Breast epithelium (tissue), 4 donors: ENCODE measurements at places on chromosomes 13 and 19.
A peak's percentile ranks its signal among the peaks of the same experiment; 100 is the strongest.

DNA sequence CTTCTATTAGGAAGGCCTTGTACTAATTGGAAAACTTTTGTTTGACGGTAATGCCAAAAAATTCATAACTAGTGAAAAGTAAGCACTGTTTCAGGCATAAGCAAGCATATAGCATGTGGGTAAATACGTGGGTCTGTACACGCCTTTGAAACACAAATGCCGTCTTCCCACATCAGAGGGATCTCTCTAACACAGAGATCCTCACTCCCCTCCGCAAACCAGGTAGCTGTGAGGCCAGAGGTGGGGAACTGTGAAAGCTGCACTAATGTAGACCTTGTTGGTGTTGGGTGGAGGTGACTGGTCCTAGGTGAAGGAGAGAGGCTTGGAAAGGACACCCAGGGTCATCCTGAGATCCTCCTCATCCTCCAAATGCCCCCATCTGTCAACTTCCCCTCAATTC lies 16.0 kb upstream of the POU2F2 start:
- no peaks in the 10 kb centered on the region for H3K36me3 ChIP-seq
- no peak for DNase-seq
- no peak overlapping the region for H3K27ac ChIP-seq
- H3K27me3 ChIP-seq = peaks cover 28% of the 10 kb centered on the region
- H3K4me1 ChIP-seq = no peaks in the 10 kb centered on the region

DNA sequence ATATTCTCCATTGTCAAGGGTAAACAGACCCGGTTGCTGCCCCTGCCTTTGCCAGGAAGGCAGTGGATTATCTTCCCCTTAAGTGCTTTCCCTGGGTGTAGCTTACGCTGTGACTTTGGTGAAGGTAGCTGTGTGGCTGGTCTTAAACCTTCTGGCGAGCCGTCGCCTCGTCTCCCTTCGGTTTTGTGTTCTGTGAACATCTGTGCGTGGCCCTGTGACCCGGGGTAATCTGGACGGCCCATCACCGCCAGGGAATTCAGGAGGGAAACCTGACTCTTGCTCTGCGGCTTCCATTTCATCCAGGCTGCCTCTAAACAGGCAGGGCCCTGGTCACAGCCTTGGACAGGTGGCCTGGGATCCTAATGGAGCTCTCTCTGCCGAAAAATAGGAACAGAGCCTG lies 78.7 kb downstream of the SHISA2 start:
- H3K4me3 ChIP-seq = no peak overlapping the region
- H3K36me3 ChIP-seq = no peaks in the 10 kb centered on the region
- H3K27me3 ChIP-seq = no peaks in the 10 kb centered on the region
- DNase-seq = no peak
- peaks cover 3% of the 10 kb centered on the region for H3K4me1 ChIP-seq

DNA sequence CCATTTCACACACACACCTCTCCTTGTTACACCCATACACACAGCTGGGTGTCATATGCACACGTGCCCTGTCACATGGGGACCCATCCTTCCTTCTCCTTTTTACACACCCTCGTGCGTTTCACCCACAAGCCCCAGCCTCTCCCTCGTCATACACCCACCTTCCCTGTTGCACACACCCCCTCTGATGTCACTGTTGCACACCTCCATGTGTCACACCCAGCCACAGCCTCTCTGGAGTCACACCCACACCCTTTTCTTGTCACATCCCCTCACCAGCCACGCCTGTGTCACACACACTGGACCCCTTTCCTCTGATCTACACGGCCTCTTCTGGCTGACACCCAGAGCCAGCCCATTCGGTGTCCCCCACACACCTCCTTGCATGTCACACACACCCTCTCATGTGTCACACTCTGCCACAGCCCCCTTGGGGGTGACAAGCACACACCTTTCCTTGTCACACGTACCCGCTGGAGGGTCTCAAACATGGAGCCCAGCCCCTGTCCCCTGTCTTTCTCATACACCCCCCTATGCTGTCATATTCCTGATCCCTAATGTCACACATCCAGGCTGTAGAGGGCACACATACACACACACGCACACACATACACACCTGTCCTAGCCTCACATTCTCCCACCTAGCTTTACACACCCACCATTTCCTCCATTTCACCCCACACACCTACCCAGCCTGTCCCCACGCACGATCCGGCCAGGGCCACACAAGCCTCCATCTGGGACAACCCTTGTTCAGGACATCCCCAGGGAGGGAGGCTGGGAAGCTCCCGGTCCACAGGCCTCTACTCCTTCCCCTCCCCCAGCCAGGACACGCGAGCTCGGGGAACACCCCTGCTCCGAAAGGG lies 1.4 kb downstream of the NOVA2 start:
- H3K27me3 ChIP-seq = peaks cover 3% of the 10 kb centered on the region
- no peaks in the 10 kb centered on the region for H3K36me3 ChIP-seq
- peak overlapping the region; percentile 58 for H3K27ac ChIP-seq
- peak overlapping the region; percentile 42 for H3K4me3 ChIP-seq
- DNase-seq = no peak

- H3K27ac ChIP-seq = peak overlapping the region; percentile 92
- peaks cover 12% of the 10 kb centered on the region for H3K4me1 ChIP-seq
- DNase-seq = no peak
- H3K27me3 ChIP-seq = no peaks in the 10 kb centered on the region
Observed at GRCh38 chr19:12912571-12912970, 6.5 kb downstream of the SYCE2 start.

DNA sequence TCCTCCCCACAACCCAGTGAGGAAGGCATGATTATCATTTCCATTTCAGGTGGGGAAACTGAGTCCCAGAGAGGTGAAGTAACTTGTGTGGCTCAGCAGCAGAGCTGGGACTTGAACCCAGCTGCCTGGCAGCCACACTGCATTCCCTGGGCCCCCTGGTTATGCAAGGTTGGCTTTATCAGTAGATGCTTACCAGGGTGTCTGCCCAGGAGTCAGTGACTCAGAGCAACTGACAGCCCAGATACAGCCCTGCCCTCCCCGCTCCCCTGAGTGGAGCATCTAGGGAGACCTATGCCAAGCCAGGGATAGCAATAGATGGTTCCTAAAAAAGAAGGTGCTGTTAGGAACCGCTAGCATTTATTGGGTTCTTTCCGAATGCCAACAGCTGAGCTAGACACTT lies 5.9 kb downstream of the IGLON5 start:
- H3K36me3 ChIP-seq = no peaks in the 10 kb centered on the region
- peaks cover 50% of the 10 kb centered on the region for H3K27me3 ChIP-seq
- no peak for DNase-seq

GRCh38 chr13:28582892-28583240 lies 76.1 kb upstream of the POMP start:
- no peak overlapping the region for H3K27ac ChIP-seq
- DNase-seq = no peak
- no peaks in the 10 kb centered on the region for H3K4me1 ChIP-seq

DNA sequence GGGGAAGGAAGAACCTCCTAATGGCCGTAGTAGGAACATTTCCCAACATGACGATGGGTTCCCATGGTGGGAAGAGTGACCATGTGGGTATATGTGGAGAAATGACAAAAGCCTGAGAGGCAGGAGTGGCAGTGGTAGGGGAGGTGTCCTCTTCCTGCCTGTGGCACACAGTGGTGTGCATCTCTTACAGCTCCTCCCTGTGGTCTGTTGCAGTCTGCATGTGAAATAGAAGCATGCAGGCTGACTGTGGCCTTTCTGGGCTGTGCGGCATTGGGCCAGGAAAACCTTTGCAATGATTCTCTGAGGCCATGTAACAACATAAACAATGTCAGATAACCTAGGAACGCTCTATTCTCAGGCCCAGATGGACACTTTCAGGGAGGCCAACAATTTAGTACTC lies 84.0 kb downstream of the LACC1 start:
- H3K27me3 ChIP-seq = no peaks in the 10 kb centered on the region
- no peak overlapping the region for H3K27ac ChIP-seq
- H3K4me1 ChIP-seq = no peaks in the 10 kb centered on the region
- DNase-seq = no peak
- H3K36me3 ChIP-seq = no peaks in the 10 kb centered on the region

DNA sequence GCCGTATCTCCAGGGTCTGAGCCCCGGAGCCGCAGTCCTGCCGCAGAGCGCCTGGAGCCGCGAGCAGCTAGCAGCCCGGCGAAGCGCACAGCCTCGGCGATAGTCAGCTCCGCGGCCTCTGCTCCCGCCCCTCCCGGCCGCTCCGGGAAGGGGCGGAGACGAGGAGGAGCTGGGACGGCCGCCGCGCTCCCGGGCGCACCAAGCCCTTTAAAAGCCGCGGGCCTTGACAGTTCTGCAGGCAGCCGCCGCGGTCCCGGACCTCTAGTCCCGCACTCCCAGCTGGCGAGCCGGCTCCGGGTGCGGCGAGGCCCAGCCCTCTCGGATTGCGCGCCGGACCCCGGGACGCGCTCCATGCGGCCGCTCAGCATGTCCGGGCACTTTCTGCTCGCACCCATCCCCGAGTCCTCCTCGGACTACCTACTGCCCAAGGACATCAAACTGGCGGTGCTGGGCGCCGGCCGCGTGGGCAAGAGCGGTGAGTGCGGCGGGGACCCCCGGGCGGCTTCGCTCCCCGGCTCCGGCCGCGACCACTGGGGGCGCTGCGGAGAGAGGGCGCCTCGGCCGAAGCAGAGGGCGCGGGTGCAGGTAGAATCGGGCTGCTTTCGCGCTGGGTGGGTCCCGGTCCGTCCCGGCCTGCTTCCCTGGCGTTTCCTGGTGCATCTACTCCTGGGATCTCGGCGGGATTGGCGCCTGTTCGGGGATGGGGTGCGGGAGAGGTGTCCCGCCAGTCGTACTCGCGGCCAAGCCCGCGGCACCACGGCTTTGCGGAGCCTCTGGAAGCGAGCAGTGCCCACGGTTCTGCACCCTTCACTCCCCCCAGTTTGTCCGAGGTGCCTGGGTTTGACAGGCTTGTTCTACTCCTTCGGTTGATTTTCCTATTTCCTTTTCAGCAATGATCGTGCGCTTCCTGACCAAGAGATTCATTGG lies at the start of gene RASL11A:
Gene RASL11A (plus strand): TSS at position 237 of the 927 bp plus-strand sequence. CDS start 115 bp downstream, at position 352.
- H3K27me3 ChIP-seq = no peaks in the 10 kb centered on the region
- no peaks in the 10 kb centered on the region for H3K36me3 ChIP-seq
- H3K4me3 ChIP-seq = peak within 1 kb of the TSS; percentile 91
- peak; percentile 59 for DNase-seq
- H3K27ac ChIP-seq = peak within 1 kb of the TSS; percentile 96
- no peaks in the 10 kb centered on the region for H3K4me1 ChIP-seq

- no peak overlapping the region for H3K4me3 ChIP-seq
- H3K4me1 ChIP-seq = no peaks in the 10 kb centered on the region
- no peaks in the 10 kb centered on the region for H3K27me3 ChIP-seq
- no peak for DNase-seq
- no peaks in the 10 kb centered on the region for H3K36me3 ChIP-seq
Observed at GRCh38 chr13:101309014-101309619, 107.2 kb downstream of the NALCN start.

DNA sequence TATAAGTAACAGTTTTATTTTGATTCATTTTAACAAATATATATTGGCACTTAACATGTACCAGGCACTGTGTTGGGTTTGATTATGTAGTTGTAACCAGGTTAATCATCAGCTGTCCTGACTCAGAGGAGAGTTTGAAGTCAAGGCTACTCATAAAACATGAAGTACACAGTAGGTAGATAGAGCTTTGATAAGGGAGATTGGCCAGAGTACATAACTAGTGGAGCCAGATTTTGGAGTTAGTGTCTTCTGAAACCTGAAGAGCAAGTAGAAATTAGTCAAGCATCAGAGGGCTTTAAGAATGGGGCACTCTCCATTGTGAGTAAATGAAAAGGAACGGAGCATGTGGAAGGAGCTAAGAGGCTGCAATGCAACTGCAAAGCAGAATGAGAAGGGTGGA lies 333.9 kb downstream of the RFC3 start:
- no peaks in the 10 kb centered on the region for H3K4me1 ChIP-seq
- no peak for DNase-seq
- H3K27ac ChIP-seq = no peak overlapping the region
- H3K4me3 ChIP-seq = no peak overlapping the region
- no peaks in the 10 kb centered on the region for H3K27me3 ChIP-seq

GRCh38 chr19:11261971-11262839 lies at the start of gene DOCK6:
TSS of gene DOCK6 (minus strand) at chr19:11262524. CDS start at chr19:11262440, 84 bp downstream.
- H3K36me3 ChIP-seq = no peaks in the 10 kb centered on the region
- peaks cover 5% of the 10 kb centered on the region for H3K4me1 ChIP-seq
- H3K27ac ChIP-seq = peak within 1 kb of the TSS; percentile 85
- DNase-seq = peak; percentile 33
- no peaks in the 10 kb centered on the region for H3K27me3 ChIP-seq

DNA sequence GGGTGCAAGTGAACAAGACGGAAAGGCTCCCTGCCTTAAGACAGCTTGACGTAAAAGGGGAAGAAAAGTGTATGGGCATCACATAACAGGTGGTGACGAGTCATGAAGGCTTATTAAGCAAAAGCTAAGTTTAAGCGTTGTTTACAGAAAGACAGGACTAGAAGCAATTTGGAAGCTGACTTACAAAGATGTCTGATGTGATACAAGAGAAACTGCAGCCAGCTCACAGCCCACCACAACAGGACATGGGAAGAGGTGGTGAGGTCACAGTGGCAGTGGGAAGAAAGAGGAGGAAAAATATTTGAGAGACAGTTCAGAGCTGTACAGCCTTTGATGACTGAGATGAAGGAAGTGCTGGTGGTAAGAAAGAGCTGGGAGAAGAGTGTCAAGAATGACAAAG lies 181.6 kb downstream of the KLF12 start:
- no peaks in the 10 kb centered on the region for H3K27me3 ChIP-seq
- H3K36me3 ChIP-seq = no peaks in the 10 kb centered on the region
- no peak overlapping the region for H3K27ac ChIP-seq

GRCh38 chr19:6038634-6039405 lies 60.9 kb upstream of the RANBP3 start:
- H3K27me3 ChIP-seq = no peaks in the 10 kb centered on the region
- no peak for DNase-seq
- H3K27ac ChIP-seq = no peak overlapping the region
- H3K36me3 ChIP-seq = no peaks in the 10 kb centered on the region

DNA sequence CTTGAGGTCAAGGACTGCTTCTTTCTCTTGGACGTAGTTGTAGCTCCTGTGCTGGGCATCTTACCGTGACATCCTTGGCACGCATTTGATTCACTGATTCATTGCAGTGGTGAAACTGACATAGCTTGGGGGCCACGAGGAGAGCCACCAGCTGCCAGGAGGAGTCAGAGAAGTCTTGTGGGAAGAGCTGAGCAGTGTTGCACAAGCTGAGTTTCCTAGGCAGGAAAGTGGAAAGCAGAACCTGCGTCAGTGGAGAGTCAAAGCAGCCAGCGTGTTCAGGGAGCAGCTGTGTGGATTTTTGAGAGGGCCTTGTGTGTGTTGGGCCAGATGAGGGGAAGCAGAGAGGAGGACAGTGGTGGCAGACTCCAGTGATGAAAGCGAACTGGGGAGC lies 5.3 kb upstream of the GPR183 start:
- no peaks in the 10 kb centered on the region for H3K36me3 ChIP-seq
- H3K27me3 ChIP-seq = no peaks in the 10 kb centered on the region
- no peak overlapping the region for H3K4me3 ChIP-seq
- no peaks in the 10 kb centered on the region for H3K4me1 ChIP-seq

GRCh38 chr19:35478794-35479677 lies 11.2 kb downstream of the KRTDAP start:
- no peaks in the 10 kb centered on the region for H3K36me3 ChIP-seq
- H3K27ac ChIP-seq = no peak overlapping the region
- DNase-seq = no peak

- no peak overlapping the region for H3K27ac ChIP-seq
- no peak for DNase-seq
Observed at GRCh38 chr19:39542206-39542605, 2.2 kb upstream of the EID2 start.

GRCh38 chr13:110838116-110838515 lies 76.8 kb downstream of the ANKRD10 start:
- no peak overlapping the region for H3K27ac ChIP-seq
- H3K36me3 ChIP-seq = no peaks in the 10 kb centered on the region
- no peak for DNase-seq

GRCh38 chr13:98575009-98575903 lies 1.7 kb downstream of the STK24 start:
- H3K27ac ChIP-seq = peak overlapping the region; percentile 96
- no peak for DNase-seq
- H3K4me3 ChIP-seq = peak overlapping the region; percentile 95
- H3K27me3 ChIP-seq = no peaks in the 10 kb centered on the region
